ENCODE measurements at places on chromosomes 3 and 15.
A peak's percentile ranks its signal among the peaks of the same experiment; 100 is the strongest.

- DNase-seq = no peak
Measured at GRCh38 chr15:75884041-75884440, 19.6 kb upstream of the FBXO22 start.

DNA sequence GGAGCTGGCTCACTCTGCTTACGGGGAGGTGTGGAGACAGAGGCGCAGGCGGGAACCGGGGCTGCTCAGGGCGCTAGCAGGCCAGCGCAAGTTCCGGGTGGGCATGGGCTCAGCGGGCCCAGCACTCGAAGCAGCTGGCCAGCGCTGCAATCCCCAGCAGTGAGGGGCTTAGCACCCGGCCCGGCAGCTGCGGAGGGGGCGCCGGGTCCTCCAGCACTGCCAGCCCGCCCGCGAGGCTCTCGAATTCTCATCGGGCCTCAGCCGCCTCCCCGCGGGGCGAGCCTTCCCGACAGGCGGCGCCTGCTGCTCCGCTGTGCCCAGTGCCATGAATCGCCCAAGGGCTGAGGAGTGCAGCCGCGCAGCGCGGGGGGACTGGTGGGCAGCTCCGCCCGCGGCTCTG, 78.6 kb upstream of the MITF start:
- no peak for DNase-seq

GRCh38 chr3:63967675-63968611, 55.4 kb downstream of the PSMD6 start:
- DNase-seq = peak; percentile 86

GRCh38 chr3:179318876-179319275, 4.0 kb upstream of the ZNF639 start:
- DNase-seq = no peak

DNA sequence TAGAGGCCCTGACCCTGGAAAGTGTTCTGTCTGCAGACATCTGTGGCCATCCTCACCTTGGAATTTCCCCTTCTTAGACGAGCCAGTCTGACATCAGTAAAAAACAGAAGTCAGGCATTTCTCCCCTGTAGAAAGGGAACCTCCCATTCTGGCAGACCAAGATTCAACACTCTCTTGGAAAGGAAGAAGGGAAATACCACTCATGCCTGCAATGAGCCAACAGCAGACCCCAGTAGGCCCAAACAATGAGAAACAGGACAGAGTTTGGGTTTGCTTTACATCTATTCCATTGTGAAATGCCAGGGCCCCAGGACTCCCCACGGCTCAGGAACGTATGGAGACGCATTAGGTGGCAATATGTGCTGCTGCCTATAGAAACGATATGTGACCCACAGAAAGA, 264.0 kb upstream of the NSMCE3 start:
- no peak for DNase-seq

DNA sequence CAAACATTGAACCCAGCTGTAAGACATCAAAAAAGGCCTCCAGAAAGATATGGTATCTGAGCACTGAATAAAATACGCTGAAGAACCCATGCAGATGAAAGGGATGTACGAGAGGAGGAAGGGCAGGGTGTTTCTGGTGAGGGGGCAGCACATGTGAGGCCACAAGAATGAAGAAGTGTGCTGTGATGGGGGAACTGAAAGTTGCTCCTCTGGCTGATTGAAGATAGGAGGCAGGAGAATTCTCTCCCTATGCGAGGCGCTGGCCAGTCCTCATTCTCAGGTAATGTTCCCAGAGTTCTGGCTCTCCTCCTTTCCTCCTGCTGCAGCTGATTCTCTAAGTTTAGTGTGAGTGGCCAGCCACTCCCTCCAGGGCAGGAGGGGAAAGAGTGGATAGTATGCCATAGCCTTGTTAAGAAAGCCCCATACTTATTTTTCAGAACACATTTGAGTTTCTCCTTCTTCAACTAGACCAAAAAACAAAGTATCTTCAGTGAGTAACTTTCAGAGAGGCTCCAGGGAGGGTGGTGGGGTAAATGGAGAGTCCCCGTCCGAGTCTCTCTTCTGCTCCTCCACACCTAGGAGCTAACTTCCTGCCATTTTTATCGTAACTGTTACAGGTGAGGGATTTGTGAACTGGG, 26.9 kb upstream of the MYO1E start:
- no peak for DNase-seq

DNA sequence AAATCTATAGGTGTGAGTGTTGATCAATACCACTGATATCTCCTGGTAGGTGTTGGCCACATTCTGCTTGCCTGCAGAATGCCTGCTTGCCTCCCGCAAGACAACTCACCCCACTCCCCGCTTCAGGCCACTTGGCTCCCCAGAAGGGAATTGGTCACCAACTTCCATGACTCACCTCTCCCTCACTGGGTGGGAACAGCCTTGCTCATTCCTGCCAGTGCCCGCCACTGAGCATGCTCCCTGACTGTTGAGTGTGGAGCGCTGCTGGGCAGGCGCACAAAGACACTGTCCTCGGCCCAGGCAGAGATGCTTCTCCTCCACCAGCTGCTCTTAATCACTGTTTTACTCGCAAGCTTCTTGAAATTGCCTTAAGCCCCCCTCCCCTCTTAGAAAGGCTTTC, 57.3 kb upstream of the PPP2R3A start:
- no peak for DNase-seq

- no peak for DNase-seq
Measured at GRCh38 chr3:32596282-32596908, 25.7 kb upstream of the DYNC1LI1 start.

GRCh38 chr3:105944721-105945120, 75.9 kb upstream of the CBLB start:
- DNase-seq = no peak

- no peak for DNase-seq
Measured at GRCh38 chr3:57815036-57815435, 58.9 kb downstream of the SLMAP start.

DNA sequence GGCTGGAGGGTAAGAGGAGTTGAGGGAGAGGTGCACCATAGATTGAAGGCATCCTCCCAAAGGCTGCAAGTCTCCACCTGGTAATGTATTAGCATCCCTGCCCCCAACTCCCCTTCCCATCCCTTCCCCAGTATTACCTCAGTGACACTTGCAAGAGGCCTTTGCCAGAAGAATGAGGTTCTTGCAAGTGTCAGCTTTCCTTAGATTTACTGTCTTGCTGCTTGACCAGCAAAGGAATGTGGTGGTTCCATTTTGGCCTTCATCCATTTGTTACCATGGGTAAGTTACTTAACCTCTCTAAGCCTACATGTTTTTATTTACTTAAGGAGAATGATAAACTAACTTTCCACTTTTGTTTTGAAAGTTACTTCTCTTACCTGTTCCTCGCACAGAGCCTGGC, 108.9 kb downstream of the LRTM1 start:
- DNase-seq = no peak

GRCh38 chr3:147361454-147362420, 44.6 kb downstream of the ZIC4 start:
- DNase-seq = peak; percentile 31

- DNase-seq = peak; percentile 60
Measured at GRCh38 chr3:42229942-42230688, 35.9 kb downstream of the CCK start.

DNA sequence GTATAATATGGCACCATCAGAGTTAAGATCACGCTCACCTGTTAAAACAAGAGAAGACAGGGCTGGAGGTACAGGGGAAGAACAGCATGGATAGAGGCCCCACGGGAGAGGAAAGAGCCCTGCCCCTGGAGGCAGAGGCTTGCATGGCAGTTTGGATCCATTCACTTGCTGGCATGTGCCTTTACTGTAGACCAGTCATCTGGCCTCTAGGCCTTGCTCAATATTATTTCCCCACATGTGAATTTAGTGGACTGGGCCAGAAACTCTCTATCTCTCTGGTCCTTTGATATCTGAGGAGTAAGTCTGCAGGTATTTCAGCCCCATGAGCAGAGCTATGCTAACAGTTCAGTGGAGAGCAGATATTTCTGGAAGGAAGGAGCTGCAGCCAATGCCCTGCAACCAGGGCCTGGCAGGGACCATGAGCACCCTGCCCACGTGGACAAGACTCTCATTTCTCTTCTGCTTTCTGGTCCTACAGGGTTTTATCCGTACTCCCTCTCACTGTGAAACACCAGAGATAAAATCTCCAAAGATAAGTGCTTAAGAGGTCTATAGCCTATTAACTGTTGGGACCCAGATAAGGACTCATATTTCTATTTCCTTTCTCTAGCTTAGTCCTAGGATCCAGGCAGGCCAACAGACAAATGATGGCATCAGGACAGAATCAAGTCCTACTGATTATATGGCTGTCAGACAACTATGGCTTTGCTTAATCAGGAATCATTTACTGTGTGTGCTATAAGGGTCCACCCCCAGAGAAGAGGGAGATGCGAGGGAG, 65.0 kb downstream of the CLDN11 start:
- no peak for DNase-seq

DNA sequence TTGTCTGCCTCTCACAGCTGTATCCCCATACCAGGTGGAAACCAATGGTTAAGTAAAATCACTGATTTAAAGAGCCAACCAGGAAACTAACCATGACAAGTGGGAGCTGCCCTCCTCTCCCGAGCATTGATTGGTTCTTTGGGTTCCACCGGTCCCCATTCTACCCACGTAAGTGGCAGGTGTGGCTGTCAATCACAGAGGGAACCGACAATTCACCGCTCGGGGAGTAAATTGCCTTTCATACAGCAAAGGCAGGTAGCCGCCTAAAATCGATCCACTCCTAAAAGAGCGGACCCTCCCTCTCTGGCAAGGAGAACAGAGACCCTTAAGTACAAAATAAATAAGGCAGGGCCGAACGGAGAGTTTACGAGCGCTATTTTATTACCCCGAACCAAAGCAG, 1.2 kb downstream of the ERC2 start:
- DNase-seq = peak; percentile 76

DNA sequence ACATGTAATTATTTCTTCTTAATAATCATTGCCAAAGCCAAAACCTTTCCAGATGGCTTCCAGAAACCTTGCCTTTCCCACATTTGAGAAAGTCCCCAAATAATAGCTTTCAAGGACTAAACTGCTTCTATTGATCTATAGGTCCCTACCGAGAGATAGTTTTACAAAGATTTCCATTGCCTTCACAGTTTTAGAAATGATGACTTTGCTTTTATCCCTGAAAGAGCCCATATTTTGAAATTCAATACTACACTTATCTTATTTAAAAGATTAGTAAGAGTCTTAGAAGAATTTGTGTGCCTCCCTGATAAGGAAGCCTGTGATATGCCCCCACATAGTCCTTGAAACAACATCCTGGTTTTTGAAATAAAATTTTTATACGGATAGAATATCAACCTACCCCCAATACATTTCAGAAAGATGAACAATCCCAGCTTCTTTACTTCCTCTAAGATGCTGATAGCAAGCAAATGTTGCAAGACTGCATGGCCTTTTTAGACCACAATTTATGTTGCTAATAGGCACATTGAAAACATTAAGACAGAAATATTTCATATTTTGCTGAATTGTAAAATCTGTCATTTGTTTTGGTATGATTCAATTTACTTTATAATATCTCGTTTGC, 146.3 kb downstream of the TMCO5A start:
- DNase-seq = no peak

DNA sequence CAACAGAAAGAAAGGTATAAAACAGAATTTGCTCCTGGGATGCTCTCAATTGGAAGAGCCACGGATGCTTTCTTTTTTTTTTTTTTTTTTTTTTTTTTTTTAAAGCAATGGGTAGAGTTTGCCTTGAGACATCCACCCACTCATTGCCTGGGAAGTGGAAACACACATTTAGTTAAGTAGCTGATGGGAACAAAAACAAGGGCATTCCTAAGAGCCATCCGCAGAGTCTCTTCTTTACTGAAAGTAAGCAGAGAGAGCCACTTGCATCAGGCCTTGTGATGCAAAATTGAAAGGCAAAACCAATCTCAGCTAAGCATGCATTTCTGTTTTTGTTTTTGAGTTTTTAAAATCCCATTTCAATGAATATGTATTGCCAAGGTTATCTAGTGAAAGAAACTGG, 787.9 kb upstream of the LMCD1 start:
- no peak for DNase-seq

GRCh38 chr3:167740961-167741587, 5.6 kb downstream of the SERPINI1 start:
- peak; percentile 61 for DNase-seq

- no peak for DNase-seq
Measured at GRCh38 chr15:97567411-97567810, 393.1 kb upstream of the ARRDC4 start.

GRCh38 chr3:138092023-138092422, 23.4 kb downstream of the DZIP1L start:
- DNase-seq = no peak

GRCh38 chr15:51117270-51117669, 22.6 kb upstream of the TNFAIP8L3 start:
- DNase-seq = no peak

- DNase-seq = no peak
Measured at GRCh38 chr3:143531101-143531500, 317.2 kb downstream of the SLC9A9 start.

DNA sequence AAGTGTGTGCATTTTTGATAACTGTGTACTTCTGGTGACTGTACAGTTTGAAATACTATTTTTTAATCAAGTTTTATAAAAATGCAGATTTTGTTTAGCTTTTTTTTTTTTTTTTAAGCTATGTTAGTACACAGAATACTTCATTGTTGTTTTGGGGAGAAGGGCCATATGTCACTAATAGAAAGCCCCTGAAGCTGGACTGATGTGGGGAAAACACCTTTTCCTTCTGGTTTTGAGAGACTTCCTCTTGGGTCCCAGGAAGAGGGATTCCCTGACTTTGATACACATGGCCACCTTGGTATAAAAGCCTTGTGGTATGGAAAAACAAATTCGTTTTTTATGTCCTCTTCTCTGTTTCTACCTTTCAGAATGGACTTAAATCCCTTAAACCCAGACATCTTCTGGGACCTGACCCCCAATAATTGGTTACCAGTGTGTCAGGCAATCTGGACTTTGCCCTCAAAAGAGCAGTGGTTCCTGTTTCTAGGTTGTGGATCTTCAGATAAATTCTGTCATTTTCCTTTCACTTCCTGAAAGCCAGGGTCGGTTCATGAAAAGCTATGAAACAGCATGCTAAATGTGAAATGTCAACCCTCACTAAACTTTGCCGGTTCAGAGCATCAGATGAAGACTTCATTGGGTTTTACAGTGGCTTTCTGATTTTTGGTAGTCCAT, 31.1 kb upstream of the BLOC1S6 start:
- no peak for DNase-seq

DNA sequence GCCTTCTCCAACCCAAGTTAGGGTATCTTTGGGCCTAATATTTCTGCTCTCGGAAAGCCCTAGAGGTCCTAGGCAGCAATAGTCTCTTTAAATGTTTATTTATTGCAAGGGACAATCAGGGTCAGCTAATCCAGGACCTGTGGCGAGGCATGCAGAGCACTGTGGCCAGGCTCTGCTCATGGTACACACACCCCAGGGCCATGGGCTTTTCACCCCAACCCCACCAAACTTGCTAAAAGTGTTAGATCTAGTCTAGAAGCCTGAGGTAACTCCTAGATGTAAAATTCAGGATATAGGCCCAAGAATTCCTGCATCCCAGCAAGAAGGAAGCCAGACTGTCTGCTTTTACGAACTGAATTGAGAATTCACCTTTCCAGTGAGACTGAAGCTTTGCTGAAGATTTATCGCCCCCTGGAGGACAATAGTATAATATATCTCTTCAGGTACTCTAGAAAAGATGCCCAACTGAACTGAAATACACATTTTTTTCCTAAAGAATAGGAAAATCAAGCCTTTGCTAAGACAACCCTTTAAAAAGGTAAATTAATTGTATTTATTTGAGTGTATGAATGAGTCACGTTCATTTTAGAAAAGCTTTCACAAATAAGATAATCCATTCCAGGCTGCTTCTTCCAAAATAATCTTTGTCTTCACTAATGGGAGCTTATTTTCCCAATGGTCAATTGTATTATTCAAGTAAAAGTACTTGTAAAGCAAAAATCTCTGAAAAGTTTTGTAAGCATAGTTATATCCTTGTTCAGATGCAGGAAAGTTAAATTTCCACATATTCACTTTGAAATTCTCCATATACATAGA, 89.8 kb downstream of the LRRC3B start:
- DNase-seq = peak; percentile 77
